SK-N-DZ (cell line): ENCODE measurements at places on chromosomes 5 and 9.

DNA sequence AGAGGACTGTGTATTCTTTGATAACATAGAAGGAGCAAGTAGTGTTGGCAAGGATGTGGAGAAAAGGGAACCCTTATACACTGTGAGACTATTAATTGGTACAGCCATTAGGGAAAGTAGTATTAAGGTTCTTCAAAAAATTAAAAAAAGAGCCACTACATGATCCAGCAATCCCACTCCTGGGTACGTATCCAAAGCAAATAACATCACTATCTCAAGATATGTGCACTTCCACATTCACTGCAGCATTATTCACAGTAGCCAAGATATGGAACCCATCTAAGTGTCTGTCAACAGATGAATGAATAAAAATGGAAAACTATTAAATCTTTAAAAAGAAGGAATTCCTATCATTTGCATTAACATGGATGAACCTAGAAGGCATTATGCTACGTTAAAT is 693.2 kb upstream of the RIOK2 start:
- no peak for DNase-seq

DNA sequence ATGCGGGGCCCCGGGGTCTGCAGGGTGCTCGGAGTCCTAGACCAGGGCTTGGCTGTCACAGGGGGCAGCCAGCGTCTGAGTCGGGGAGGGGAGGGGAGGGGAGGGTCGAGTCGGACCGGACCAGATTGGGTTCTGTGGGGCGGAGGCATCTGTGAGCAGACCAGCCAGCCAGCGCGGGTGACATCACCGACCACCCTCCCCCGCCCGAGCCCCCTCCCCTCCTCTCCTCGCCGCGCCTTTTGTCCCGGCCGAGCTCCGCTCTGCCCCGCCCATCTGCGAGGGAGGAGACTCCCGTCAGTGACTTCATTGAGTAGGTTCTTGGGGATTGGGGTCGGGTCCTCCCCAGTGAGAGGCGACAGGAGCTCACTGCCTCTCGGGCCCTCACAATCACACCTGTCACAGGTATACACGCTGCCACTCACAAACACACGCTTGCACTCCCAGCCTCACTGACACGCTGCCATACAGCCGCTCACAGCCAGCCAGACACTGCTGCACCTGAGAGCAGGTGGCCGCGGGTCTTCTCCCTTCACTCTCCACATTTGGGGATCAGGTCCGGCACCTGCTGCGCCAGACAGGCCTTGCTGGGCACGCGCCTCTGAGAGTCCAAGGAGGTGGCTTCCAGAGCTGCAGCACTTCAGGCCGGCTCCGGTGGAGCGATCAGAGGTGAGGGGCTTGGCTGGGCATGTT is 546 bp downstream of the DNAJB5 start:
- peak; percentile 74 for DNase-seq

DNA sequence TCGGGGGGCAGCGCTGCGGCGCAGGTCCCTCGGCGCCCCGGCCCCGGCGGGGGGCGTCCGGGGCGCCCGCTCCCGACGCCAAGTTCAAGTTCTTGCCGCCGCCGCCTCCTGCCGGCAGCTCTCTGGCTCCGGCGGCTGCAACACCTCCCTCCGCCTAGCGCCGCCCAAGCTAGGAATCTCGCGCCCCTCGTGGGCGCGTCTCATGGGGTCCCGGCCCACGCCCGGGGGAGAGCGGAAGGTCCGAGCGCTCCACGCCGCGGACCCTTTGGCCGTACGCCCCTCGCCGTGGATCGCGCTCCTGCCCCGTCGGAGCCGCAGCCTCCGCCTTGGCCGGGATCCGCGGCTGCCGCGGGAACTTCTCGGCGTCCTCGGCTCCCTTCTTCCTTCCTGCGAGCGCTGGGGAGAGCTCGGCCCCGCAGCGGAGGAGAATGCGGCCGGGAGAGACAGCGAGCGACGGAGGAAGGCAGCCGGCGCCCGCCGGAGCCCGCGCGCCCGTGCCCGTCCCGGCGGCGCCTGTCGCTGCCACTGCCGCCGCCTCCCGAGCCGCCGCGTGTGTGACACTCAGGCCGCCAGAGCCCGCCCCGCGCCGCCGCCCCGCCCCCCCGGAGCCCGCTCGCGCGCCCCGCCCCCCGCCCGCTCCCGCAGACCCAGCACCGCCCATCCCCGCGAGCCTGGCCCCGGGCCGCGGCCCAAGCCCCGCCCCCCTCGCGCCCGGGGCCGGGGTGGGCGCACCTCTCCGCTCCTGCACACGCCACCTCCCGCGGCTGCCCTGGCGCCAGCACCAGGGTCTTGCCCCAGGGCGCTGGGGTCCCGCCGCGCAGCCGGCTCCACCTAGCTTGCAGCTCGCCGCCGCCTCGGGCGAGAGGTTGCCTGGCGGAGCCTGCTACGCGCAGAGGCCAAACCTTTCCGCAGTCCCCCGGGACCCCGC is at the start of gene SHB:
Gene SHB, minus strand, starts transcription at position 527 of the 928 bp plus-strand sequence. CDS start 582 bp downstream, outside the sequence.
- peak; percentile 50 for DNase-seq

DNA sequence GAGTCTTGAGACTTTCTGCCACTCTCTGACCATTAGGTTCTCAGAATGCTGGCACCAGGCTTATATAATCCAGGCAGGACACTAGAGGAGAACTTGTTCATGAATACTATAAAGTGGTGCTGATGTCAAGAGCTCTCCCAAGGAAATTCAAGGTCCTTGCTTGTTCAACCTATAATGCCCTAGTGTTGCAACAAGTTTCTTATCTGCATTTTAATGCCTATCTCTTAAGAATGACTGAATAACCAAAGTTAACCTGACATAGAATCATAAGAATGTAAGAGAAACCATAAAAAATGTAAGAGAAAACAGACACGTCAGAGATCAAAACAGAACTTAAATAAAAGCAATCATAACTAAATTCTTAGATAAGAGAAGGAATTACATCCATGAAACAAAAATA is 640.8 kb upstream of the SGCD start:
- DNase-seq = no peak

GRCh38 chr5:35876454-35876853 is 19.8 kb downstream of the IL7R start:
- no peak for DNase-seq

DNA sequence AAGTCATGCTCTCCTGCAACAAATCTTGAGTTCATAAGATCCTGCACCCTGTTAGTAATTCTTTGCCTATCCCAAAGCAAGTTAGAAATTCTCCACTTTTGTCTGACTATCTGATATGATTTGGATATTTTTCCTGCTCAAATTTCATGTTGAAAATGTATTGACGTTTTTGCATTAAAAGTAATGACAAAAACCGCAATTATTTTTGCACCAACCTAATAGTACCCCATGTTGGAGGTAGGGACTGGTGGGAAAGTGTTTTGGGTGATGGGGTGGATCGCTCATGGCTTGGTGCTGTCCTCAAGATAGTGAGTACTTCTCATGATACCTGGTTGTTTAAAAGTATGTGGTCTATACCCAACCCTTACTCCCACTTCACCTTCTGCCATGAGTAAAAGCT is 713.4 kb downstream of the CDH18 start:
- DNase-seq = no peak

DNA sequence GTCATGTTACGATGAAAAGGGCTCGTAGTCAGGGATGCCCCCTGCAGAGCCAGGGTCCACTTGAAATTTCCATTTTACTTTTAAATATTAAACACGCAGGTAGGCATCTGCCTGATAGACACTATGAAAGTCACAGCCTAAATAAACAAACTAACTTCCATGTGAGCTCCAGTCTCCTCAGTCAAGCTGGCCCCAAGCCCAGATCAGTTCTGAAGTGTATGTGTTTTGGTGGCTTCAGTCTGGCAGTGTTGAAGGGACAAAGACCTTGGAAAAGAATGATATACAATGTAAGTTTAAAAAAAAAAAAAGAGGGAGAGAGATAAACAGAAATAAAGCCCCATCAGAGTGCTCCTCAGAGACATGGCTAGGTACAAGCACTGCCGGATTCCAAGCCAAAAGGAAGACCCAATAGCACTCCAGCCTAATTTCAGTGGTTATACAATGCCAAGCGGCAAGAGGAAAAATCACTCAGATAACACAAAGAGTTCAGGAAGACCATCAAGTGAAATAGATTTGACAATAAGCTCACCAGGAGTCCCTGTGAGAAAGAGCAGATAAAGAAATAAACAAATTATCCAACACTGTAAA is 181.0 kb downstream of the BNC2 start:
- DNase-seq = no peak

GRCh38 chr5:154406231-154406630 is 39.6 kb upstream of the SAP30L start:
- no peak for DNase-seq

GRCh38 chr9:69961843-69962242 is 81.8 kb upstream of the MAMDC2 start:
- DNase-seq = peak; percentile 65

GRCh38 chr9:111300140-111300735 is 29.8 kb downstream of the OR2K2 start:
- DNase-seq = no peak

DNA sequence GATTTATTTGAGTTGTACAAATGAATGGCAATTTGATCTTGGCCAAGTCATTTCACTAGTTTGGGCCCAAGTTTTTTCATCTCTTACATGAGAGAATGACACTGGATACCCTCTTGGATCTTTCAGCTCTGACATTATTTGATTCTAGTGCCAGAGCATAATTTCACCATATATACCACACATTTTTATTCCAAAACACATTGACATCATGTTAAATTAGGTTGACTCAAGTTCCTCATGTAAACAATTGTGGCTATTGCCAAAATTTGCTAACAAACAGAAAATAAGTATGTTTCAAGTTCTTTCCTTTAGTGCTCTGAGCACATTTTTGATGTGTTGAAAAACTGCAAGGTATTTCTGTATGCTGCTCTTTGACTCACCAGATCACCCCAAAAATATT is 375.8 kb downstream of the ZNF608 start:
- DNase-seq = no peak

GRCh38 chr5:171893290-171893886 is 107.8 kb downstream of the SMIM23 start:
- DNase-seq = no peak

DNA sequence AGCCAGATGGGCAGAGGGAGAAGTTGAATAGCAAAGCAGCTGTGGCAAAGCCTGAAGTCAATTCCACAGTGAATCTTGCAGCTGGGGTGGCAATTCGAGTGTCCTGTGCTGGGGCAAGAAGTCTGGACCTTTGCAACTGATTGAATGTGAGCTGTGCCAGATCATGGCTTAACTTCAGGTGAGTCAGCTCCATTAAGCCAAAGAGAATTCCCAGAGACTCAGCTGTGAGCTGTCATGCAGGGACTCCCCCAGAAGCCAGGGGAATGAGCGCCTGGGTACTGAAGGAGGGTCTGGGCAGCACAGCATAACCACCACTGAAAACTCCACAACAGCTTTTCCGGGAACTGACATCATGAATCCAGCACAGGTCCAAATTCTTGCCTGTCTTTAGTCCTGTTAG is 153.5 kb upstream of the TRPC7 start:
- DNase-seq = no peak

DNA sequence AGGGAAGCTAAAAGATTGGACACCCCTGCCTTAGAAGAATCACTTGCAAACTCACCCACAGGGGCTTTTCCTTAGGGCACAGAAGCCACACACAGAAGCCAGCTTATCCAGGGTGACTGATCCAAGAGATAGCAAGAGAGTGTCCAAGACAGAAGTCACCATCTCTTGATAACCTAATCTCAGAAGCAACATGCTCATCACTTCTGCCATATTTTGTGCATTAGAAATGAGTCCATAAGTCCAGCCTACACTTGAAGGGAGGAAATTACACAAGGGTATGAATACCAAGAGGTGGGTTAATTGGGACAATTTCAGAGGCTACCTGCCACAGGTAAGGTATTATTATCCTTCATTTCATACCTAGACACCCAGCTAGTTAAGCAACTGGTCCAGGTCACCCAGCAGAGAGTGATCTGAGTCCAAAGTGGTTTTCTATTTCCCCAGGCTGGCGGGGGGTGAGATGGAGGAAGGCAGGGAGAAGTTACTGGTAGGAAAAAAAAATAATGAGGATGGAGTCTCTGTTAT is 3.7 kb upstream of the ERGIC1 start:
- no peak for DNase-seq

GRCh38 chr9:9395539-9395938 is 1217.3 kb downstream of the PTPRD start:
- no peak for DNase-seq

DNA sequence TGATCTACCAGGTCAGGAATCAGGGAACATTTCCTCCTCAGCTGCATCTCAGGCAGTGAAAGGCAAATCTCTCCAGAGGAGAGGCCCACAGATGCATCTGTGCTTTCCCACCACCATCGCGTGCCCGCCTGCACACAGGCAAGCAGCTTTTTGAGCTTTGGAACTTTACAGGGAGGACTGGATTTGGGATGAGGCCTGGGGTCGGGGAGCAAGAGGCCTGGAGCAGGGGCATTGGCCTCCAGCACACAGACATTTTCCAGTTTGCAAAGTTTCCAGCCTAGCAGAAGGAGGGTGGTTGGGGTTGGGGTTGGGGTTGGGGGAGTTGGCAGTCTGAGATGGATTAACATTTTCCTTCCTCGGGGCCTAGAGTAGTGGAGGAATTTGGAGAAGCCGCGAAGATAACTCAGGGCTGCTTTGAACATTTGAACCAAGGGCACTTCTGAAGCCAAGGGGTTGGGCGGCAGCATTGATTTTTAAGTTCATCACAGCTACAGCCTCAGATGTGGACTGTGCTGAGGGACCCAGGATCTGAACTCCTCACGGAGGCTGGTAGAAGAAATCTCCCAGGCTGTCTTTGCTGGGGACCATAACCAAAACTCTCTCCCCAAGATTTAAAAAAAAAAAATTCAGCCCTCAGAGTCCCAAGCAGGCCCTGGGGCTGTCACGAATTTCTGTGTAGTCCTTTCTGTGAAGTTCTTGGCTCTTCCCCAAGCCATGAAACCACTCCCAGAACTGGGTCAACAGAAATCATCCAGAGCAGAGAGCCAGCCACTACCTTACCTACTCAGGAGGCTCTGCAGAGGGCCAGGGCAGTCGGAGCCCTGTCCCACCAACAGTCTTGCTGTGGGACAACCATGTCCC is 25.6 kb downstream of the C5orf15 start:
- no peak for DNase-seq

DNA sequence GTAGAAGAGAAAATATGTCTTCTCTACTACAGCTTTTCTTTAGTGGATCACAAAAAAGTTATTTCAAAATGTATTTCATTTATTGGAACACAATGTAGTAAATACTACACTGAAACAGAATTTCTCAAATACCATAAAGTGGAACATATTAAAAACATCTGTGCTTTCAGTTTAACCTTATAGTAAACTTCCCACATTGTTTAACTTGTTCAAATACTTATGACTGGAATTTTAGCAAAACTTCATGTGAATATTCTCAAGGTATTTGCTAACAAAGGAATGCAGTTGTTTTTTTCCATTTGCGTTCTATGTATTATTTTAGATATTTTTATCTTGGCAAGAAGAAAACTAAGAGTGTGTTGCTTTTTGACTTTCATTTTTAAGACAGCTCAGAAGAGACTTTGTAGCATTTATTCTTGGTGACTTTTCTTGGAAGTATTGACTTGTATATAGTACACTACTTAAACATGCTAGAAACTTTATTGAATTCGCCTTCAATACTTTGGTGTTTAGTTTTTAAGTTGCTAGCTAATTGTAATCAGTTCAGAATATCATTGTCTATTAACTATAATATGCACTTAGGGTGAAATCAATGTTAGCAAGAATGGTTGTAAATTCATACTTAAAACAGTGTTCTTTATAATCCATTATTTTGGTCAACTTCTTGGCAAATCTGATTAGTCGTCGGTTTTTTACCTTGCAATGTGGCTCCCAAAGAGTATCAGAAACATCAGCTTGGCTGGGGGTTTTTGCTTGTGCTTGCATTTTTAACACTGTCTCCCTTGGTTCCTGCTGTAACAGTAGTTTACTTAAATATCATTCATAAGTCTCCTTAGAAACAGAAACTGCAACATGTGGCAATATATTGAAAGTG is 5.0 kb upstream of the RHOBTB3 start:
- no peak for DNase-seq

GRCh38 chr5:92922231-92922967 is 658.6 kb downstream of the NR2F1-AS1 start:
- DNase-seq = no peak

- DNase-seq = no peak
Observed at GRCh38 chr5:154345255-154345952, 100.4 kb upstream of the SAP30L start.
